NCI-H187 treated with DMSO at 0.1 percent for 48 hours (cell line): ENCODE measurements at places on chromosomes 1 and 21.

DNA sequence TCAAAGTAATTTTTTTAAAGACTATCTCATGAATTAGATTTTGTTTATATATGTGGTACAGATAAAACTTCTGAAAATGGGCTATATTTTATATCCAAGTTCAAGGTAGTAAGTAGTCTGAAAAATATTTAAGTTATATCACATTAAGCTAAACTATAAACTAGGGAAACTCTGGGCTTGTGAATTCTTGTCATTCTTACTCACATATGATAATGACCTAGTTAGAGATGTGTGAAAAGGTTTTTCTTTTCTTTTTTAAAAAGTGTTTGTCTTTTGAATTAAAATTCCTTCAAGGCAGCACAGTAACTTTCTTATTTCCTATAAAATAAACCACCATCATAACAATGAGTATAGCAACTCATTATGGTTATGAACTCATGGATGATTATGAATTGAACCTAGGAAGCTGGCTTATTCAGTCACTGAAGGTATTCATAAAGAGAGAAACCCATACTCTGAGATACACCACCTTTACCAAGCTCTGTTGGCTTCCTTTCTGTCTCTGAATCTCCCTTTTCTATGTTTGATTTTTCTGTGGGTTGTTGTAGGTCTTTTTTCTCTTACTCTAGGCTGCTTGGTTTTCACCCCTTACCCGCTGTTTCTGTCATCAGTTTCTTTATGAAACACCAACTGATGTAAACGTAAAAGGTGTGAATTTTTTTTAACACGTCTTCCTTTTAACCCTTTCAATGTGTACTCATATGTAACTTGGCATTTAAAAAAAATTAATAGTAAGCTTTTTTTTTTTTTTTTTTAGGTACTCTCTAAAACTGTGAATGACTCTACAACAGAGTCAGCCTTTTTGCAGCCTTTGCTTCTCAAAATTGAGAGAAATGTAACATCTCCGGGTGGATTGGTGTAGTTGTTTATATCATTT is 25.2 kb downstream of the IL12RB2 start:
- DNase-seq: no peak

DNA sequence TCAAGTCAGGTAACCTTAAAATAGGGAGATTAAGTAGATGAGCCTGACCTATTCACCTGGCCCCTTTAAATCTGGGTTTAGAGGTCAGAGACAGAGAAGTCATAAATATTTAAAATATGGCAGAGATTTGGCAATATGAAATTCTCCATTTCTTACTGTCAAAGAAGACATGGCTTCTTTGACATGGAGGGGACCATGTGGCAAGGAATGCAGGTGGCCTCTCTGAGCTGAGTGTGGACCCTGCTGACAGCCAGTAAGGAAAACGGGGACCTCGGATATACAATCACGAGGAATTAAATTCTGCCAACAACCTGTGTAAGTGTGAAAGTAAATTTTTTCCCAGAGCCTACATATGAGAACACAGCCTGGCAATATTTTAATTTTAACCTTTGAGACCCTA is 427.5 kb upstream of the PROX1 start:
- DNase-seq: no peak

DNA sequence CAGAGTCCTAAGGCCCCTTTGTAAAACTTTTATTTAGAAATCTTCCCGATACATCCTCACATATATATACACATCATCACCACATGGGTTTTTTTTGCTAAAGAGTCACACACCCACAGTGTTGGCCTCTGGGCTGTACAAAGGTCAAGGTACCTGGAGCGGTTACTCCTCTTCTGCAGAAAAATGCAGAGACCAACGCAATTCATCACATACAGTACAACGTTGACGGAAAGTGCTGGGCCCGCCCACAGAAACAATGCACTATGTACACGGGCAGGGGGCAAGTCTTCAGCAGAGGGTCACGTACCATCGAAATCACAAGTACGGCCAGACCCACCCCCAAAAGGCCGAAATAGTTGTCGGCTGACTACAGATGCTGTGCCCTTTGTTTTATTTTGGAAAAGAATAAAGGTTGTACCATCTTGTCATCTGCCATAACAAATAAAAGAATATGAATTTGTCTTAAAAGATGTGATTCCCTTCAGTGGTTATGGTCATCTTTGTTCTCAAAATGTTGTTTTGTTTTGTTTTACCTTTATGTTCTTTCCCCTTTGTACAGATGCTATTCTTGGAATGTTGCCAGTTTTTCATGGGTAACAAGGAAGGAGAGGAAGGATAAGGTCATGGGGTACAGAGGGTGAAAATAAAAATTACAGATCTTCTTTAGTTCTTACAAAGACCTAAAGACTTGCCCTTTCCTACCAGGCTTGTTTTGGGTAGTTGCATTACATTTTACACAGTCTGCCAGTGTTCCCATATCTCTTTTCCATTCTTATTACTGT is 15.6 kb downstream of the TAL1 start:
- no peak for DNase-seq

GRCh38 chr1:44053394-44053793 is 22.1 kb upstream of the SLC6A9 start:
- no peak for DNase-seq

GRCh38 chr1:201062511-201063091 is 39.1 kb upstream of the KIF21B start:
- no peak for DNase-seq

- no peak for DNase-seq
These were observed 51.7 kb downstream of the WLS start for GRCh38 chr1:68180441-68181164.

DNA sequence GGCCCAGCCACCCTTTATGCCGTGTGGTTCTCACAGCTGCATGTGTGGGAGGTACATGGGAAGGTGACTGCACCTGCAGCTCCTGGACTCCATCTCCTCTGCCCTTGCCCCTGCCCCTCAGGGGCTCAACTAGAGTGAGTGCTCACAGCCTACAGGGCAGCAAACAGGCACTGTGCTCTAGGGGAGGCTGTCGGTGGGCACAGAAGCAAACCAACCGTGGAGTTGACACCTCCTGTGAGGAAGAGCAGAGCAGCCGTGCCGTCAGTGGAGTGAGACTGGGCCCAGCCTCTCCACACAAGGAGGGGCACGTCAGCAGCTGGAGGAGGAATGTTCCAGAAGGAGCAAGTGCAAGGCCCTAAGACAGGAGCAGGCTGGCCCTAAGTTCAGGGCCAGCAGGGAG is 32.7 kb downstream of the BMP8A start:
- no peak for DNase-seq

- DNase-seq: no peak
These were observed 129.7 kb upstream of the KAZN start for GRCh38 chr1:14468751-14469150.

GRCh38 chr1:2501041-2501819 is 25.1 kb downstream of the PLCH2 start:
- DNase-seq: no peak

DNA sequence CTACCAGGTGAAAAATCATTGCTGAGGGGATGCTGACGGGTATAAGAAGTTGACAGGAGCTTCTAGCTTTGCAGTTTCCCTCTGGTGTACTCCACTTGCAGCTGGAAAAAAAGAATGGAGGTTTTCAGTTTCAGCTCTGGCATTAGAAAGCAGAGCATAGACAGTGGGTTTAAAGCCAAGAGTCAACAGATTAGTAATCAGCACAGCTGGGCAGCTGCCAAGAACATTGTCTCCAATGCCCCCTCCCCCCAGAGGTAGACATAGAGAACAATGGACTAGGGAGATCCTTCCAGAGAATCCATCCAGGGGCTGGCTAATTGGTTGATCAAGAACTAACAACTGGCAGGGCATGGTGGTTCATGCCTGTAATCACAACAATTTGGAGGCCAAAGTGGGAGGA is 10.1 kb upstream of the ZBTB8B start:
- no peak for DNase-seq

- no peak for DNase-seq
These were observed 163.4 kb upstream of the CACNA1E start for GRCh38 chr1:181319907-181320306.

GRCh38 chr1:58908561-58909560 is 125.0 kb upstream of the JUN start:
- no peak for DNase-seq

DNA sequence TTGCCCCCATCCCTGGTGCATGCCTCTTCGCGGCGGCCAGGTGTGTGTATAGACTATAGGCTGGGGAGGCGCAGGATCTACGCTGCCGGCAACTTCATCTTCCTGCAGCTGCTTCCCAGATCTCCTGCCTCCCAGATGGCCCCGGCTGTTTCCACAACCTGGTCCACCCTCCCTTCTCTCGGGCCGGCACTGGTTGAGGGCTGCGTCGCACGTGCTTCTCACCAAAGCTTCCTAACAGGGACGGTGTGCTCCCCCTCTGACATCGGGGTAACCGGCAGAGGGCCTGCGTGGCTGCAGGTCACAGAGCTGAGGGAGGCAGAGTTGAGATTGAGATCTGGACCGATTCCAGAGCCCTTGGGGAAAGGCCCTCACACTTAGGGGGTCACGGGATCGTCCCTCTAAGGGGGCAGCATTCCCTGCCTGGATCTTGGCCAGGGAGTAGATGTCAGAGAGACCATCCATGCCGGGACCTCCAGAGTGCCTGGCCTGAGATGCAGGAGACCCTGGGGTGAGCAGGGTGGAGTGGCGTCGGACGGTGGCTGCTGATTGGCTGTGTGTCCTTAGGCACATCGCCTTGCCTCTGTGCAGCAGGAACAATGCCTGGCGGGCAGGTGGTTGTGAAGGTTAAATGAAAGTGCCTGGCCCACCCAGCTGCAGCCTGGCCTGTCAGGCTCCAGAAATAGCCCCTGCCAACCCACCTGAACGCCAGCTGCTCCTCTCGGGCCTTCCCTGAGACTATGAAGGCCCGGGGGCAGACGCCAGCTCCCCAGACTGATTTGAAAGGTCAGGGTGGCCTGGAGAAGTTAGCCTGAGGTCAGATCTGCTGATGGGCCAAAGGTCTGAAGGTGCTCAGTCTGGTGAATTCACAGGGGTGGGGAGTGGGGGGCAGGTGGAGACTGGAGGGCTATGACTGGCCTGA is 6.1 kb upstream of the MASP2 start:
- no peak for DNase-seq

DNA sequence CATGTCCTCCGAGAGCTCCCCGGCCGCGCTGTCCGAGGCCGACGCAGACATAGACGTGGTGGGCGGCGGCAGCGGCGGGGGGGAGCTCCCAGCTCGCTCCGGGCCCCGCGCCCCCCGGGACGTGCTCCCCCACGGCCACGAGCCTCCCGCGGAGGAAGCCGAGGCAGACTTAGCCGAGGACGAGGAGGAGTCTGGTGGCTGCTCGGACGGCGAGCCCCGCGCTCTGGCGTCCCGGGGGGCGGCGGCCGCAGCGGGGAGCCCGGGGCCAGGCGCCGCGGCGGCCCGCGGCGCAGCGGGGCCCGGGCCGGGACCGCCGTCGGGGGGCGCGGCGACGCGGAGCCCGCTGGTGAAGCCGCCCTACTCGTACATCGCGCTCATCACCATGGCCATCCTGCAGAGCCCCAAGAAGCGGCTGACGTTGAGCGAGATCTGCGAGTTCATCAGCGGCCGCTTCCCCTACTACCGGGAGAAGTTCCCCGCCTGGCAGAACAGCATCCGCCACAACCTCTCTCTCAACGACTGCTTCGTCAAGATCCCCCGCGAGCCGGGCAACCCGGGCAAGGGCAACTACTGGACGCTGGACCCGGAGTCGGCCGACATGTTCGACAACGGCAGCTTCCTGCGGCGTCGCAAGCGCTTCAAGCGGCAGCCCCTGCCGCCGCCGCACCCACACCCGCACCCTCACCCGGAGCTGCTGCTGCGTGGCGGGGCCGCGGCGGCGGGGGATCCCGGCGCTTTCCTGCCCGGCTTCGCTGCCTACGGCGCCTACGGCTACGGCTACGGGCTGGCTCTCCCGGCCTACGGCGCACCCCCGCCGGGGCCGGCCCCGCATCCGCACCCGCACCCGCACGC is 547 bp downstream of the FOXD2 start:
- no peak for DNase-seq

- DNase-seq: no peak
These were observed 43.7 kb upstream of the PSEN2 start for GRCh38 chr1:226826479-226827261.

- no peak for DNase-seq
These were observed 59.3 kb downstream of the SLC9A1 start for GRCh38 chr1:27095576-27095975.

DNA sequence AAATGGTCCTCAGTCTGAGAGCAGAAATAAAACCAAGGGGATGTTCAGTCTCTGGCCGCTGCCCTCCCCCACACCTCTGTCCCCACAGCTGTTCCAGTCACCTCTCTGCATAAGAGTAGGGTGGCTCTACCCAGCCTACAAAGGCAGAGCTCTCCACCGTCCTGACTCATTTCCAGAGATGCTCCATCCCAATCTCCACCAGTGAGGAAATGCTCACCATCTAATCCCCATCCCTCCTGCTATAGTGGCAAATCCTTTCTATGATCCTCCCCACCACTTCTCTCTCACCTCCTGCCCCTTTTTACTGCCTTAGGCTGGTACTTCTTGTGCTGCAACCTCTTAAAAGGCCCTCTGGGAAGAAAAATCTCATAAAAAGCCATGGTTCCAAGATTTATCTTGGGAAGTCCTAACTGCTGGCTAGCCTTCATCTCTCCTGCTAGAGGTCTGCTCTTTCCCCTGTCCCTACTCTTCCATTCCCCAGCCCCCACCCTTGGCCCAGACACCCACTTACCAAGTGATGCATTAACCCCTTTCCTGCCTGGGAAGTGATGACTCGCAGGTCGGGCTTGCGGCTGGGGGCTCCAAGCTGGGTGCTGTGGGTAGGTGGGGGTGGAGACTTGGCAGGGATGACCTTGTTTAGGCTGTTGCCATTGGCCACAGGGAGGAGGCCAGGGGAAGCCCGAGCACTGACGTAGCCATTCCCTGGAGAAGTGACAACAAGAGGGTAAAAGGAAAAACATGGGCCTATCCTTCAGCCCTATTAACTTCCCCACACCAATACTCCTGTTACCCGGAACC is 23.9 kb downstream of the MEF2D start:
- DNase-seq: no peak

GRCh38 chr1:205286335-205286950 is 35.1 kb downstream of the NUAK2 start:
- no peak for DNase-seq

- no peak for DNase-seq
These were observed 55.6 kb downstream of the SSX2IP start for GRCh38 chr1:84634536-84635205.

- DNase-seq: no peak
These were observed 18.2 kb downstream of the PHLDA3 start for GRCh38 chr1:201450721-201451291.

DNA sequence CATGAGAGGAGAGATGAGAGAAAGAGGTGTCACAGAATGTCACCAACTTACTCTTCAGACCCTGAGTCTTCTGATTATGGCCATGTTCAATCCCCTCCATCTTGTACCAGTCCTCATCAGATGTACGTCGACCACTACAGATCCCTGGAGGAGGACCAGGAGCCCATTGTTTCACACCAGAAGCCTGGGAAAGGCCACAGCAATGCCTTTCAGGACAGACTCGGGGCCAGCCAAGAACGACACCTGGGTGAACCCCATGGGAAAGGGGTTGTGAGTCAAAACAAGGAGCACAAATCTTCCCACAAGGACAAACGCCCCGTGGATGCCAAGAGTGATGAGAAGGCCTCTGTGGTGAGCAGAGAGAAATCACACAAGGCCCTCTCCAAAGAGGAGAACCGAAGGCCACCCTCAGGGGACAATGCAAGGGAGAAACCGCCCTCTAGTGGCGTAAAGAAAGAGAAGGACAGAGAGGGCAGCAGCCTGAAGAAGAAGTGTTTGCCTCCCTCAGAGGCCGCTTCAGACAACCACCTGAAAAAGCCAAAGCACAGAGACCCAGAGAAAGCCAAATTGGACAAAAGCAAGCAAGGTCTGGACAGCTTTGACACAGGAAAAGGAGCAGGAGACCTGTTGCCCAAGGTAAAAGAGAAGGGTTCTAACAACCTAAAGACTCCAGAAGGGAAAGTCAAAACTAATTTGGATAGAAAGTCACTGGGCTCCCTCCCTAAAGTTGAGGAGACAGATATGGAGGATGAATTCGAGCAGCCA is 8.0 kb downstream of the ELOA start:
- DNase-seq: no peak
